Calu3 (cell line): ENCODE measurements at places on chromosomes 1 and 21. TPM values are rescaled to one million over a fixed set of nuclear protein-coding genes. Genes with fewer than 3 reads are reported as not detected.

SLC35F3 gene
- total RNA-seq = 0.54 and 0.66 TPM in 2 replicates

OLFML3 gene
- 0.24 TPM in 1 of 2 replicates, not detected in the other for total RNA-seq

TNFRSF9 gene
- 0.42 and 0.44 TPM in 2 replicates for total RNA-seq

OLFM3 gene
- total RNA-seq = not detected in 2 replicates

PDE4B gene
- total RNA-seq = 2.2 and 2.9 TPM in 2 replicates

CTH gene
- 15.5 and 15.9 TPM in 2 replicates for total RNA-seq

NEXN gene
- 1.9 and 2.0 TPM in 2 replicates for total RNA-seq

PDZK1 gene
- total RNA-seq = 1.3 and 3.3 TPM in 2 replicates

DENND2C gene
- 1.2 and 1.3 TPM in 2 replicates for total RNA-seq

MAN1C1 gene
- total RNA-seq = 0.14 and 0.37 TPM in 2 replicates

AZIN2 gene
- total RNA-seq = 3.3 and 3.6 TPM in 2 replicates
